Activated CD8-positive, alpha-beta T cell treated with anti-CD3 and anti-CD28 coated beads, Interleukin-2, amount 10 ng/mL, durations not matched to agents 7 days and 5 days (primary cell): ENCODE measurements at places on chromosomes 1 and 21. TPM values are rescaled to one million over a fixed set of nuclear protein-coding genes. Genes with fewer than 3 reads are reported as not detected.

DNA sequence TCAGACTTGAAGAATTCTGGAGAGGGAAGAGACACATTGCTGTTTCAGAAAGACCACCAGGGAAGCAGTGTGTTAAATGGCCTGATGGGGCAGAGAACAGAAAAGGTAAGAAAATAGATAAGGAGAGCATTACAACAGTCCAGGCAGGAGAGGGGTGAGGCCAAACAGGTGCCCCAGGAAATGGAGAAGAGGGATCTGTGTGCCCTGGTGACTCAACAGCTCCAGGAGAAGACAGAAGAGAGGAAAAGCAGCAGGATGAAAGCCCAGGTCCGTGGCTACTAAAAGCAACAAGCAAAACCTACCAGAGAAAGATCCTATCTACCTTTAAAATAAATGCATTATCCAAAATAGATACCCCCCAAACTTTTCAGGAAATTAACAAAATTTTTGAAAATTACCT, 9.2 kb downstream of the TP53BP2 start:
- DNase-seq, result no peak

- no peak for DNase-seq
Observed at GRCh38 chr1:85850238-85850637, 142.0 kb upstream of the ZNHIT6 start.

DNA sequence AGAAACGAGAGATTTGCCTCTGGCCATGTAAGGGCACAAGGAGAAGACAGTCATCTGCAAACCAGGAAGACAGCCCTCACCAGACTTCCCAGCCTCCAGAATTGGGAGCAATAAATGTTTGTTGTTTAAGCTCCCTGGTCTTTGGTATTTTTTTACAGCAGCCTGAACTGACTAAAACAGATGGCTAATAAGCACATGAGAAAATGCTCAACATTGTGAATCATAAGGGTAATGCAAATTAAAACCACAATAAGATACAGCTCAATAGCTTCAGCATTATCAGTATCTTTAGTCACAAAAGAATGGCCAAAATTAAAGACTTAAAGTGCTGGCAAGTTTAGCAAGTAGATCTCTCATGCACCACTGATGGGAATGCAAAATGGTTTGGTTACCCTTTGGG, 11.7 kb downstream of the UBE2G2 start:
- no peak for DNase-seq

GRCh38 chr1:194084755-194085154, 898.3 kb upstream of the B3GALT2 start:
- no peak for DNase-seq

DNA sequence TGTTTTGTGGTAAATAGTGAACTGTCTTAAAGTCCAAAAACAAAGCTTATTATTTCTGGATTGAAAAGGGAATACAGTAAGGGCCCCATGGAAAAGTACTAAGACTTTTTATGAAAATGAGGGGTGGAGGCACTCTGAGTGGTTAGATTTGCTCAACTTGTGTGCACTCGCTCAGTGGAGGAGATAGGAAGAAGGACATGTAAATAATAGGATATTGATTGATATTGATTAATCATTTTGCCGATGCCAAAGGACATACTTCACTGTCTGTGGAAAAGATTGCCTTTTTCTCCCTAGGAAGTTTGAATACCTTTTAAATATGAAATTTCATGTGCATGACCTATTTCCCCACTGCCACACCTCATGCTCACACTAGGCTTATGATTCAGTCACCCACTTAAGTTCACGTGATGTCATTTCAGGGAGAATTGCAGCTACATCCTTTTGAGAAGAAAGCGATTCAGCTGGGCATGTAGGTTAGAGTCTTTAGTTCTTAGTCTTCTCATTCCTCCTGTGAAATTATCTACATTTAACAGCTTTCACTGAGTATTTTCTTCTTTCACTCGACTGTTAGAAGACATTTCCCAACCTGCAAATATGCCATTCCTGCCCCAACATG, 5.0 kb downstream of the MTR start:
- DNase-seq, result no peak

The NIBAN1 gene
- 28.6 TPM for total RNA-seq

DNA sequence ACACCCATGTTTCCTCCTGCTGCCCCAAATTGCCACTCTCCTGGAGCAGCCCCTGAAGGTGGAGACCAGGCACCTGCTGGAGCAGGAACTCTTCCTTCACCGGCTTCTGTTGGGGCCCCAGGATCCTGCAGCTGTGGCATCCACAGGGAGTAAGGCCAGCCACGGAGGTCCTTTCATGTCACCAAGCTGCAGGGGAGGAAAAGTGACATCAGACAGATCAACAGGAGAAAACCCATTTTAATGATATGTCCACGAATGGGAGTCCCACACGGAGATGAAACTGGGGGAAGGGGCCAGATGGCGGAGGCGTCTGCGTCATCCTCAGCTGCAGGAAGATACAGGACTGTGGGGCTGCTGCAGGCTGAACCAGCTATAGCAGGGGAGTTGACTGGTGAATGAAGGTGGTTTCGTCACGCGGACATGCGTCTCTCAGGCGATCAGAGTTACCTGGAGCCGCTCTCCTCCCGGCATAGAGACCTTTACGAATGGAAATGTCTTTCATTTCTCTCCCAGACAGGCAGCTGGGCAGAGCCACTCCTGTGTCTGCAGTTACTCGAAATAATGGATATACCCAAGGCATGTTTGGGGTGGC, 9.9 kb downstream of the TP73 start:
- DNase-seq, result no peak

The SLAMF6 gene
- total RNA-seq, result 23.9 TPM

The NOTCH2 gene
- total RNA-seq, result 77.5 TPM

DNA sequence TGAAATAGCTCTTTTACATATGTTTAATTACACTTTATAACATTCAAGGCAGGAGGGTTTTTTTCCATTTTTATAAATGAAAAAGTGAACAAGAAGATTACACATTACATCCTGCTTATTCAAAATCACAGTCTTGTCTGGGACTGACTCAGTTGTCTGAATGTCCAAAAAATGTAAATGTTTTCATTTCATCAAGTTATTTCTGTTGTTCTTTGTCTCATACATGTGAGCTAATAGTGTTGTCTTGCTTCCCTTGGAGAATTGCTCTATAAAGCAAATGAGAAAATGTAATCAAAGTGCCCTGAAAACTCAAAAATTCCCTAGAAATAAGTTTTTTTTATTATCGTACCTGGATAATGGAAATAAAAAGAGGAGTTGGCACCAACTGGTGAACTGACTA, 242.9 kb downstream of the GRIK1 start:
- no peak for DNase-seq

The LHX8 gene
- total RNA-seq, result not detected

GRCh38 chr21:15272591-15272990, 207.8 kb upstream of the NRIP1 start:
- DNase-seq, result no peak

GRCh38 chr1:159214149-159214760, 9.6 kb downstream of the ACKR1 start:
- DNase-seq, result peak; percentile 45

DNA sequence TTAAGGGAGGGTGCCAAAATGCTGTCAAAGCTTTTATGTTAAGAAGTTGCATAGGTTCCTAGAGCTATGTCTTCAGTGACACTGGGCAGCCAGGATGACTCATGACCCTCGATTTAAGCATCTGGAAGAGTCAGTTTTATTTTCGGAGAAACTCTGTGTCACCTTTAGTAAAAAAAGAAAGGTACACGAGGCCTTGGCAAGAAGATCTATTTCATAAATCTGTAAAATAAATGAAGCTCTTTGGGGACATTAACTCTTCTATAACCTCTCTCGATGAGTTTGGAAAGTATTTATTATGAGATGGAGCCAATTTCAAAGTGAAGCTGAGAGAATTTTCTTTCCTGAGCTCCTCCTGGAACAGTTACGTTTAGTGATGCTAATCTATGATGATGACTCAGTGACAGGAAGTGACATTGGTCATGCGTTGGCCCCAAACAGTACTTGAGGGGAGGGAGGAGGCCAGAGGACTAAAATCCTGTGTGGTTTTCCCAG, 156.5 kb downstream of the HLX start:
- no peak for DNase-seq

- no peak for DNase-seq
Observed at GRCh38 chr1:61978796-61979195, 215.9 kb upstream of the L1TD1 start.

- no peak for DNase-seq
Observed at GRCh38 chr1:114152508-114153260, 985 bp downstream of the SYT6 start.

DNA sequence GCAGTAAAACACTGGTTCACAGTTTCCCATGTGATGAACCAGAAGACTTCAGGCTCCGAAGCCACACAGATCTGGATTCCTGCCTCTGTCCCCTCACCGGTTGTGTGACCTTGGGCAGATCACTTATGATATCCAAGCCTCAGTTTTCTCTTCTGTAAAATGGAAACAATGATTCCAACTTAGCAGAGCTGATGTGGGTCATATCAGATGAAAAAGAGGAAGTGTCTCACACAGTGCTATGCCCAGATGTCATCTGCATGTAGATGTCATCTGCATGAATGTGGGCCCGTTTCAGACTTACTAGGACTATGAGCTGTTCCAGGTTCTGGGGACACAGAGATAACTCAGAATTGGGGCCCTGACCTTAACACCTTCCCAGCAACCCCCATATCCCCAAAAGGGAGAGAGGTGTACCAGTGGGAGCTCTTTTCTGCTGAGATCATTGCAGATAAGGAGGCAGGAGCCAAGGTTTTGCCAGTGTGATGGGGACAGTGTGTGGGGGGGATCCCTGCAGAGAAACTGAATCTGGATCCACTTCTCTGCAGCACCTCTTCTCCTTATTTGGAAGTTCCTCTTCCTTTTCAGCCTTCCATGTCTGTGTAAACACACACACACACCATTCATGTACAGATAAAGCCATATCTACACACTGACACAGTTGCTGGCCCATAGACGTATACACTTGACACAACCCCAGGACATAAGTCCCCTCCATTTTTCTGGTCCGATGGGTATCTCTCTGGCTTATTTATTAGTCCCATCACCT, 5.0 kb upstream of the ADGRB2 start:
- no peak for DNase-seq
